Stimulated activated CD4-positive, alpha-beta T cell treated with anti-CD3 and anti-CD28 coated beads, Interleukin-4, amount 100 ng/mL, for 4 hours (primary cell): ENCODE measurements at places on chromosomes 7 and 10.
A peak's percentile ranks its signal among the peaks of the same experiment; 100 is the strongest.

DNA sequence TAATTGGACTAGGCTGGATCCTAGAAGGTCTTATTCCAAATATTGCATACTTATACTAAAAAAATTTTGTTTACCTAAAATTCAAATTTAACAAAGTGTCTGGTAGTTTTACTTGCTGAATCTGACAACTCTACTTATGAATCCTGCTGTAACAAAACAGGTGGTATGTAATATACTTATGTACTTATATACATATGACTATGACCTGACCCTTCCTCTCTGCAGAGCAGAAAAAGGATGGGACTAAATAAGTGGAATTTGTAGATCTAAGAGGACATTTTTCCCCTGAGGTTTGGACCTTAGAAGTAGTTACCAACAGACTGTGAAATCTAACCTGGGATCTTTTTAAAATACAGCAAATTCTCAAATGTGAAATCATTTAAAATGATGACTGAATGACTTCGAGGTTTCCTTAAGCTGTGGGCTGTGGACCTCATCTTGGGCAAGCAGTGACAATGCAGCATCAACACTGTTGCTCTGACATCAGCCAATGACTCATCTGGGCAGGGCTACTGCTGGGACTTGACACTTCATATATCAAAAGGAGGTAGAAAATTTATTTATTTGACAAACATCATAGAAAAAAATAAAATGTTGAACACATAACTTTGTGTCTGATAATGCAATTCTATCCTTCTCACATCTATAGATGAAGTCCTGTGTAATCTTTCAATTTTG, 73.6 kb downstream of the RELN start:
- no peak for DNase-seq

DNA sequence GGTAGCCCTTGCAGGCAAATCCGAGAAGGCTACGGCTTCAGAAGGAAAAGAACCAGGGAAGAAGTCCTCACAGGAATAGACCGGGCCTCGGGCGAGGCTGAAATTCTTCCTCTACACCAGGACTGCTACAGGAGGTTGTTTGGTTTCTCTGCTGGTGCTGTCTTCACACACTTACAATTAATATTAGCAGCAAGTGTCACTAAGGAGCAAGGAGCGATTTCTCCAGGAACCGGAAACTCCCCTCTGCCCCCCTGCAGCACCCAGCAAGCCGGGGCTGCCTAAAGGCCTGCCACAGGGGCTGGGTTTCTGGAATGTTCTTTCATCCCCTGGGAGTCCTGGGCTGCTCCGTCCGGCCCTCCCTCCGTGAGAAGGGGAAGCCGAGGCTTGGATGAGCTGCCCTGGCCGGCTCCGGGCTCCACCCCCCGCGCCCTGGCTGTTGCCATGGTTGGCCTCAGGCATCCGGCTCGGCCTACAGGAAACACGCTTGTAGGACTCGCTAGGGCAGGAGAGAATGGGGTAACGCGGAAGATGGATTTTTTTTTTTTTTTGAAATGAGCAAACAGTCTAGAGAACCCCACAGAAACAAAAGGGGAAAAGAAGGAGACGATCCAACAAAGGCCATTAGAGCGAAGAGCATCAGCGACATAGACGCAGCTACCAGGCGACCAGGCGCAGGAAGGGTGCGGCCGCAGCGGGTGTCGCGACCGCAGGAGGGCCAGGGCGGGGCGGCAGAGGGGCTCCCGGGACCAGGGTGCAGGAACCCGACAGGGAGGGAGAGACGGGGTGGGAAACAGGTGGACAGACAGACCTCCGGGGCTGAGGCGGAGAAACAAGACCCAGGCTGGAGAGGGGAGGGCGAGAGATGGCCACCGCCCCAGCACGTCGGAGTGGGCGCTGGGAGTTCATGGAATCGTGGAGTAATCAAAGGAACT, 33.0 kb downstream of the EN2 start:
- no peak for DNase-seq

DNA sequence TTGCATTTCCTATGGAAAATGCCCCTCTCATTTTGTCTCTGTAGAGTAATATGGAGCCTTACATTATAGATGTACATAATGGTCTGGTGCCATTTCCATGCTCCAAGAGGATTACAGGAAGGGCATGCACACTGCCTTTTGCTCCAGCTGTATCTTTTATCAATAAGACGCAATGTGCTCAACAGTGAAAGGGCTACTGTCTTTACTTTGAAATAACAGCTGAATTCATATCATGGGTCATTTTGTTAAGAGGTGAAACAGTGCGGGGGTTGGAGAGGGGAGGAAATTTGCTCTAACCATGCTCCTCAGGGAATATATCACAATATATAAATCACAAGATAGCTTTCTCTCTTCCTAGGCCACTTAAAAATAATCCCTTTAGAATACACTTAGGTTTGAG, 77.7 kb downstream of the ICA1 start:
- DNase-seq, result no peak

DNA sequence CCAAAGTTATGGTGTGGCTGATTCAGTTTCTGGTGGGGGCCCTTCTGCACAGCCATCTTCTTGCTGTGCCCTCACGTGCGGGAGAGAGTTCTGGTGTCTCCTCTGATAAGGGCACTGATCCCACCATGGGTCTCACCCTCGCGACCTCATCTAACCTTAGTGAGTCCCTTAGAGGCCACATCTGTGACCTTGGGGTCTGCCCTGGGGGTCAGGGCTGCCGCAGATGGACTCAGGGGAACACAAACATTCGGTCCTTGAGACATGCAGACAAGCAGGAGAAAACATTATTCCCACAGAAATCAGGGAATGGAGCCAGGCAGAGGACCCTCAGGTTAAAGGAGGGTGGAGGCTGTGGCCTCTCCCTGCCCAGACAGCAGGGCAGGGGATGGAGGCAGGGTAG, 177.9 kb downstream of the DNAJB6 start:
- no peak for DNase-seq

GRCh38 chr10:36647540-36647939, 477.9 kb upstream of the ANKRD30A start:
- DNase-seq, result no peak

GRCh38 chr10:77279207-77279606, 358.4 kb downstream of the KCNMA1 start:
- no peak for DNase-seq

- DNase-seq, result no peak
These were observed 70.3 kb upstream of the NMT2 start for GRCh38 chr10:15238555-15239335.

GRCh38 chr10:66277481-66277880, 648.4 kb upstream of the LRRTM3 start:
- DNase-seq, result no peak

GRCh38 chr10:75449382-75450074, 18.1 kb downstream of the LRMDA start:
- no peak for DNase-seq

DNA sequence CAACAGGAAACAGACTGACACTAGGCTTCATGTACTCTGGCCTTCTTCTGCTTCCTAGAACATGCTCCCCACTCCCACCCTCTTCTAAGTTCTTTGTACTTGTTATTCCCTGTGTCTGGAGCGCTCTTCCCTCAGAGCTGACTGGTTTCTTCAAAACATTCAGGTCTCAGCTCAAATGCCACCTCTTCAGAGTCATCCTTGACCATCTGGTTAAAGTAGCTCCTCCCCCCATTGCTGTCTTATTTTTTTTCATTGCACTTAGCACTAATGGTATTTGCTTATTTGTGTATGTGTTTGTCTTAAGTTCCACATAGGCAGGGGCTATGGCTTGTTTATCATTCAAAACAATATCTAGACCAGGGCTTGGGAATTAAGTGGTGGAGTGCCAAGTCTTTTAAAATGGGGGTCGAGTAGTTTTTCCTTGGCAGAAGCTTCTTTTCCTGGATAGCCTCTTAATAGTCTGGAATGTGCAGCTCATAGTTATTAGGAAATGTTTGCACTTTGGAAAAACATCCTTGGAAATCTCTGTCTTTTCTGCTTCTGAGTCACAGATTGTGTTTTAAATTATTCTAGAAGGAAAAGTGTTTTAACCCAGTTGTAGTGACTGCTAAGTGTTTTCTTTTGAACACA, 60.0 kb downstream of the RALA start:
- DNase-seq, result no peak

DNA sequence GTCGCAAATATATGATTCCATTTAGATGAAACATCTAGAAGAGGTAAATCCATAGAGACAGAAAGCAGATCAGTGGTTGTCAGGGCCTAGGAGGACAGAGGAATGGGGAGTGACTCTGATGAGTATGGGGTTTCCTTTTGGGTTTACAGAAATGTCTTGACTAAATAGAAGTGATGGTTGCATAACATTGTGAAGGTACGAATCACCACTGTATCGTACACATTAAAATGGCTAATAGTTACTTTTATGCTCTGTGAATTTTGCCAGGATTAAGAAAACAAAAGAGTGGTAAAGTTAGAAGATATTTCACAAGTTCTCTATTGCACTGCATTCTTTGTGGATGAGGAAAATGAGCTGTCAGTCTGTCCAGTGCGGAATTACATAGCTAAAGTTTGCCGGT, 407.4 kb downstream of the KCNMA1 start:
- no peak for DNase-seq

DNA sequence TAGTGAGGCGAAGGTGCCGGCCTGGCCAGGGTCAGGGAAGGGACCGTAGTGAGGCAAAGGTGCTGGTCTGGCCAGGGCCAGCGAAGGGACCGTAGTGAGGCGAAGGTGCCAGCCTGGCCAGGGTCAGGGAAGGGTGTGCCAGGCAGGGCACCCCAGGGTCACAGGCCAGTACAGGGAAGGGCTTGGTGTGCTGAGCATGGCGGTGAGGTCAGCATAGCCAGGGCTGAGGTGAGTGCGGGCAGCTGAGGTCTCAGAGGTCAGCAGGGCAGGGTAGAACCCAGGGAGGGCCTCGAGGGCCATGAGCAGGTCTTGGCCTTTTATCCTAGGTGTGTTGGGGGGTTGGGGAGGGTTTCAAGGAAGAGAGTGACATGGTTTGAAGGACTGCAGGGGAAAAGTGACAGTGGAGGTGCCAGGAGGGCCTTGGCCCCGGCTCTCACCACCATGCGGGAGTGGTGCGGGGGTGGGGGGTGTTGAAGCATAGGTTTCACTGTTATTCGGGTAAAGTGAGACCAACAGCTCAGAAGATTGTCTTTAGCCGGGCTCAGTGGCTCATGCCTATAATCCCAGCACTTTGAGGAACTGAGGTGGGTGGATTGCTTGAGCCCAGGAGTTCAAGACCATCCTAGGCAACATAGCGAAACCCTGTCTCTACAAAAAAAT, 93.3 kb downstream of the CHST15 start:
- no peak for DNase-seq

- DNase-seq, result peak; percentile 21
These were observed at the start of gene DYNC1I1 for GRCh38 chr7:95772298-95772770. Gene DYNC1I1, plus strand, starts transcription at chr7:95772554. Its CDS starts 32,176 bp downstream, at chr7:95804730.

- no peak for DNase-seq
These were observed 19.6 kb upstream of the FAM25A start for GRCh38 chr10:87000491-87000890.

DNA sequence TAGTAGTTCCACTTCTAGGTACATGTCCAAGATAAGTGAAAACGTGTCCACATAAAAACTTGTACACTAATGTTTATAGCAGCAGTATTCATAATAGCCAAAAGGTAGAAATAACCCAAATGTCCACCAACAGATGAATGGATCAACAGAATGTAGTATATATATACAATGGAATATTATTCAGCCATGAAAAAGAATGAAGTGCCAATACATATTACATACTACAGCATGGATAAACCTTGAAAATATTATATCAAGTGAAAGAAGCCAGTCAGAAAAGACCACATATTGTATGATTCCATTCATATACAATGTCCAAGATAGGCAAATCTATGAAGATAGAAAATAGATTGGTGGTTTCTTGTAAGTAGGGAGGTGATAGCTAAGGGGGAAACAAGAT, 47.8 kb upstream of the WASL start:
- DNase-seq, result no peak

DNA sequence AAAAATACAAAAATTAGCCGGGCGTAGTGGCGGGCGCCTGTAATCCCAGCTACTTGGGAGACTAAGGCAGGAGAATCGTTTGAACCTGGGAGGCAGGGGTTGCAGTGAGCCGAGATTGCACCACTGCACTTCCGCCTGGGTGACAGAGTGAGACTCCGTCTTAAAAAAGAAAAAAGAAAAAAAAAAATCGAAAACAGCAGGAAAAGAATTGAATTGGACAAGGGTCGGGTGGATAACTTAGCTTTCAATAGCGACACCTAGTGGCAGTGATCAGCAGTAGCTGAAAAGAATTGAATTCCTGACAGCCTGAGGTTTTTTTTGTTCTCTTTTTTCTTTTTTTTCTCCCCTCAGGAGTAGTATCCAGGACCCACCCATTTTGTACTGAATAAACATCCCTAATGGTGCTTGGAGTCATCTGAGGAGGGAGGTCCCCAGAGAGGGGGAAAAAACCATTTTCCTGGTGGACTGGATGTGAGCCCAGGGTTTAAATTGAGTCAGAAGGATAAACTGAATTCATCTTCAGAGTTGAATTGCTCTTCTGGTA, 55.1 kb downstream of the CYCS start:
- peak; percentile 14 for DNase-seq

GRCh38 chr10:21509341-21510240, 15.9 kb downstream of the SKIDA1 start:
- DNase-seq, result no peak

GRCh38 chr7:102895602-102896001, 17.2 kb upstream of the LRRC17 start:
- DNase-seq, result no peak

GRCh38 chr7:22578007-22578733, 78.2 kb upstream of the STEAP1B start:
- DNase-seq, result no peak

DNA sequence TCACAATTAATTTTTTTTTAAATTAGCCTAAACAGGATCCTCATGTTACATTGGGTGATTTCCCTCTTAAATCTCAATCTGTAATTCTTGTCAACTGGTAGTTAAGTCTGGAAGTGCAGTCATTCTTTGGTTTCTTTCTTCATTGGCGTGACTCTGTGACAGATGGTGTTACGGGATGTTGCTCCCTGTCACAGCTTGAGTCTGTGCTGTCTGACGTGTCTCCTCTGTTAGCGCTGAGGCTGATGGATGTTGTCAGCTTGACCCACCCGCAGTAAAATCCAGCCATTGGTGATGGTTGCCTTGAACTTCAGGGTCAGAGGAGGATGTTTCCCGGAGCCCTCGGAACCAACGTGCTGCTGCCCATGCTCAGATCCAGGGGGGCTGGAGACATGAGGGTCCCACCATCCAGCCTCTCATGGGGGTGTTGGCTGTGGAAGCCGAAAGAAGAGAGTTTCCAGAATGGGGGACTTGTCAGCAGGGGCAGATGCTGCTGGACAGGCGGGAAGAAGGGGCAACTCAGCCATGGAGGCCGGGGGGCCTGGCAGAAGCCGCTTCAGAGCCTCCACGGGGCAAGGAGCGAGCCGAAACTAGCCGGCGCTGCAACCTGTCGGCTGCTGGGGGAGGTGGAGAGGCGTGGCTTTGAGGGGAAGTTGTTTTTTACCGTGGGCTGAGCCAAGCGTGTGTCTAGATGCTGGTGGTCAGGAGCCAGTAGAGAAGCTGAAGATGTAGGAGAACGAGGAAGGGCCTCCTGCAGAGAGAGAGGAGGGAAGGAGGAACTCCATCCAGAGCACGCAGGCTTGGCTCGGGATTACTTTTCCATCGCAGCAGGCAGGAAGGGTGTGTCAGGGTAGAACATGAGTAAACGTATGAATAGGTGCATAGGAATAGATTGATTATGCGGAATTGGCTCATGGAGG, 3.5 kb downstream of the SUN1 start:
- DNase-seq, result no peak
